ENCODE measurements at places on chromosomes 5 and 9.
A peak's percentile ranks its signal among the peaks of the same experiment; 100 is the strongest.

- DNase-seq: no peak
Observed at GRCh38 chr5:172872997-172873491, 39.0 kb downstream of the ERGIC1 start.

DNA sequence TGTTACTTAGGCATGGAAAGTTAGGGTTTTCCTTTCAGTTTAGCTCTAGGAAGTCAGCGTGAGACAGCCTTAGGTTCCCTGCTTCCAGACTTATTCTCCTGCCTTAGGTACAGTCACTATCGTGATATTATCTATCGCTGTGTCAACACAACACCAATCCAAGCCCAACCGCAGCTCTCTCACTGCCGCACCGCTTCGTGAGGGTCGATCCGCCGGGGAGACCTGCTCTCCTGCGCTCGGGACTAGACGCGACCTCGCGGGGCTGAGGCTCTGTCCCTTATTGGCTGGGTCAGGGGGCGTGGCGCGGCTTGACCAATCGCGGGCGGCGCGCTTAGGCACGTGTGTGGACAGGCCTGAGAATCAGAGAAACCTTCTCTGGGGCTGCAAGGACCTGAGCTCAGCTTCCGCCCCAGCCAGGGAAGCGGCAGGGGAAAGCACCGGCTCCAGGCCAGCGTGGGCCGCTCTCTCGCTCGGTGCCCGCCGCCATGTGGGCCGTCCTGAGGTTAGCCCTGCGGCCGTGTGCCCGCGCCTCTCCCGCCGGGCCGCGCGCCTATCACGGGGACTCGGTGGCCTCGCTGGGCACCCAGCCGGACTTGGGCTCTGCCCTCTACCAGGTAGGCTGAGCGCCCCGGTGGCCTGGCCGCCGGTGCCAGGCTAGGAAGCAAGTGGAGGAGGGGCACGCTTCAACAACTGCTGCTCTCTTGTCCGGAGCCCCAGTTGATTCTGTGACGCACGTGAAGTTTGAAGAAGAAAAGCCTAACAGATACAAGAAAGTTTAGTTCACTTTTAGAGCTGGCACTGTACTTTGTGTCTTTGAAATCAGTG is at the start of gene MCCC2:
TSS of gene MCCC2 (plus strand) at position 400 of the 825 bp plus-strand sequence. CDS start at position 486, 86 bp downstream.
- DNase-seq: peak; percentile 98

GRCh38 chr5:162096448-162096847 is 28.9 kb downstream of the GABRG2 start:
- DNase-seq: no peak

- DNase-seq: no peak
Observed at GRCh38 chr5:27734838-27735237, 696.5 kb upstream of the CDH9 start.

GRCh38 chr9:114184071-114184470 is 28.7 kb downstream of the COL27A1 start:
- DNase-seq: no peak

DNA sequence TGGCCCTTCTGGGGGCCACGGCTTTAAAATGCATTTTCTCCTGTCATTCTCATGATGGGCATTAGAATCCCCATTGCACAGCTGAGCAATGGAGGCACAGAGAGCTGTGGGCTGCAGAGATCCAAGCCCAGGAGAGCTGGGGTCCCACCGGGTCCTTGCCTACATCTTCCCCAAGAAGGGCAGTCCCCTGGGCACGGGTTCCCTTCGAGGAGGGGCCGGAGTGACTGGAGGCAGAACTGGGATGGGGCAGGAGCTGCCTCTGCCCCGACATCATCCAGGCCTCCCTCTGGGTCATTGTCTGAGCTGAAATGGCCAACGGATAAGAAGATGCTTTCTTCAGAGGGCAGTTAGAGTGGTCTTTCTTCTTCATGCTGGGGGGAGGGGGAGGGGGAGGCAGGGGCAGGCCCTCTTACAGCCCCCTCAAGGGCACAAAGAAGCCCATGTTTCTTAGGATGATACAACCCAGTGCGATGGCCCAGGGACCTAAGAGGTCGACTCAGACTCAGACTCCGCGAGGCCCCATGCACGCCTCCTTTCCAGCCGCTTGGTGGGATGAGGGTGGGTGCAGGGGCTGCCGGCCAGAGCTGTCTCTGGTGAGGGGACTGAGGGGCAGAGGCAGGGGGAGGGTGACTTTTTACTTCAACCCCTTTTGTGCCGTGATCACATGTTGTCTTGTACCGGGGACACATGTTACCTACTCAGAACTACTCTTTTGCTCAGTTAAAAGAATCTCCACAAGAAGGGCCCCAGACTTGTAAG is 112.4 kb upstream of the IRX2 start:
- DNase-seq: no peak

DNA sequence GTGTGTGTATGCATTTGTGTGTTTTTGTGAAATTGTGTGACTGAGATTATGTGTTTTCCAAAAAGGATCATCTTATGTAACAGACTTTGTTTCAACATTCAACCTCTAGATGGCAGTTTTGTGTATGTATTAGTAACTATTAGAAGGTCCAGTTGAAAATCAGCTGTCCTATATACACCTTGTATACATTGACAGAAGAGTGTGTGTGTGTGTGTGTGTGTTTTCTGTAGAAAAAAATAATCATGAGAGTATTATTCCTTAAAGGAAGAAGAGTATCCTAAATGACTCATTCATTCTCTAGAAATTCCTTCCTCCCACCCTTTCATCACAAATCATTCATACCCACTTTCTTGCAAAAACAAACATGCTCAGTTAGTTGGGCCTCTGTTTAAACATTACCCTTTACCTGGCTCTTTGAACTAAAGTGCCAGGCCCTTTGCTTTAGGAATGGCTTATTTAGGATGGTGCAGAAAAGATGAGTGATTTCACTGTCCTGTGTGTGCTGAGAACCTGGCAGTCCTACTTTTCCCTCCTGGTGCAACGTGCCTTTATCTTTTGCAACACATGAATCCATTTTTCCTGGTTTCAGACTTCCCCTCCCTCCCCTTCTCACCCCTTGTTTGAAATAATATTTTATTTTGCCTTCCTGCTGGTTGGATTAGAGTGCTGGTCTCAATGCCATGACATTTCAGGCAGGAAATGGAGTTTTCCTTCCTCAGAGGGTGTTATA is 152.2 kb downstream of the ARHGAP26 start:
- no peak for DNase-seq

DNA sequence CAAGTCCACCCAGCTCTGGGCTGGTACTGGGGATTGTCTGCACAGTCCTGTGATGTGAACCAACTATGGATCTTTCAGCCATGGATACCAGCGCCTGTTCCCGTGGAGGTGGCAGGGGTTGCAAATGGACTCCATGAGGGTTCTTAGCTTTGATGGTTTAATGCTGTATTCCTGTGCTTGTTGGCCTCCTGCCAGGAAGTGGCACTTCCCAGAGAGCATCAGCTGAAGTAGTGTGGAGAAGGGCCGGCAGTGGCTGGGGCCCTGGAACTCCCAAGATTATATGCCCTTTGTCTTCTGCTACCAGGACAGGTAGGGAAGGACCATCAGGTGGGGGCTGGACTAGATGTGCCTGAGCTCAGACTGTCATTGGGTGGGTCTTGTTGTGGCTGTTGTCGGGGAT is 1104.8 kb upstream of the COX7C start:
- no peak for DNase-seq

- no peak for DNase-seq
Observed at GRCh38 chr5:140563596-140563995, 802 bp downstream of the APBB3 start.

DNA sequence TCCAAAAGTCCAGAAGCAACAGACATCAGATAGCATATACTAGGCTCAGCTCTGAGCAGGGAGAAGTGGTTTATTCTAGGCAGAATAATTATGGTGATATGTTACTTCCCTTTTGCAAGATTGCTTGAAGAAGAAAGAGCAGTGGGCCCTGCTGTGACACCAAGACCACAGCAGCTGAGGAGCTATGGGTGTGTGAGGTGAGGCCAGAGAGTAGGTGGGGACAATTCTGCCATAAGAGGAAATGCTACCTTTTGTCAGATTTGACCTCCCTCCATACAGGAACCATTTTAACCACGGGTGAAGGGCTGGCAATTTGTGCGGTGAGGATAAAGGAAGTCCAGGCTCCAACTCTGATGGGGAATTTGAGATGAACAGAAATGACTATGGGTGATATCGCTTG is 51.3 kb downstream of the TNFSF15 start:
- DNase-seq: no peak

GRCh38 chr9:32339424-32339823 is 45.0 kb upstream of the ACO1 start:
- no peak for DNase-seq

DNA sequence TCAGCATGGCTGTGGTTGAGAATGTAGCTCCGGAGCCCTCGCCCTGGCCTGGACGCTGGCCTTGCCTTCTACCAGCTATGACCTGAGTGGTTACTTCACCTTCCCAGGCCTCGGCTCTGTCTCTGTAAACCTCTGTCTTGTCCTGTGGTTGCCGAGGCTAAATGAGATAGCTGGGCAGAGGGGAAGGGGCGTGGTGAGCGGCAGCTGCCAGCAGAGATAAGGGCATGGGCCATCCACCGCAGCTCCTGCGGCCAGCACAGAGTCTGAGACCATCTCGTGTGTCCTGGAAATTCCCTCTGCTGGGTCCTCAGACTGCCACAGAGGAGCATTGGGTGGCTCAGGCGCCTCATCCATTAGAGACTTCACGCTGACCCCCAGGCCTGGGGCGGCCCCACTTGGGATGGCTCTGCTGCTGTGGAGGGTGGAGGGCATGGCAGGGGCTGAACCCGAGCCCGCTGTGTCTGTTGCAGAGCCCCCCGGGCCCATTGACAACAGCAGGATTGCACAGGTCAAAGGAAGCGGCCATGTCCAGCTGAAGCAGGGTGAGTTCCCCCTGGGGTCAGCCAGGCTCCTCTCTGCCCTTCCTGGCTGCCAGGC is 43.9 kb downstream of the USP20 start:
- DNase-seq: no peak

GRCh38 chr5:168239325-168239724 is 52.1 kb upstream of the WWC1 start:
- no peak for DNase-seq

- DNase-seq: no peak
Observed at GRCh38 chr5:112692472-112692871, 45.2 kb upstream of the APC start.

DNA sequence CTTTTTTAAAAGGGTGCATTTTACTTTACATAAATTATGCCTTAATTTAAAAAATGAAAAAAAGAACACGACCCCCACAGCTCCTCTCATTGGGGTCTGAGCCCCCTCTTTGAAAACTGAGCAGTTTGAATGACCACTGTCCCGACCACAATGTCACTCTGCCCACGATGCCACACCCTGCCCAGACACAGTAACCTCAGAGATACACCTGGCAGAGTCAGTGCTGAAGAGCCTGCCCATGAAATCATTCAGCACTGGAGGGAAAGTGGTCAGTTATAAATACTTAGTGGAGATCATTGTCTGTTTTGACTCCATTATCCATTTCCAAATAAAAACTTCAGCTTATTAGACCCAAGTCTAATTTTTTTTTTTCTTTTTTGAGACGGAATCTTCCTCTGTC is 49.3 kb downstream of the DNAJC21 start:
- DNase-seq: no peak

DNA sequence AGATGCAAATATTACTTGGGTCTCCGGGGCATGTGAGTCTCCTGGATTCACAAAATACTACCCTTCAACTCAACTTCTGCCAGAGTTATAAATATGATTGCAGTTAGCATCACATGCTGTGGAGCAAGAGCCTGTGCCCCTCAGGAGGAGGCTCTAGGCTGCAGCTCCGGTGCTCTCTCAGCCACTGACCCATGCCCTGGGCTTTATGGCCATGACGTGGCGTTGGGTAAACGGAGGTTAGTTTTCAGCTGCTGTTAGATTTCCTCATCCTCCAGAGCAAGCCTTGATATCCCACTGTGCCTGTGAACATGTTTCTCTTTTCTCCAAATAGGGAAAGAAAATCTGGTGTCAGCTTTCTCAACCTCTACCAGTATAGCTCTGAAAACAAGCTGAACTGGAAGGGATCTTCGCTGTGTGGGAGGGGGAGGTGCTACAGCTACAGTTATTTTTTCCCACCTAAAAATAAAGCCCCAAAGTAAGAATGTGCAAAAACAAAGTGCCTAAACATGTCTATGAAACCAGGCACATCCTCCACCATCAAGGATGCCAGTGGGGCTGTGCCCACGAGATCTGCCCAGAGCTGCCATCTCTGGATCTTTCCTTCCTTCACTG is 124.4 kb upstream of the GPR151 start:
- DNase-seq: no peak

DNA sequence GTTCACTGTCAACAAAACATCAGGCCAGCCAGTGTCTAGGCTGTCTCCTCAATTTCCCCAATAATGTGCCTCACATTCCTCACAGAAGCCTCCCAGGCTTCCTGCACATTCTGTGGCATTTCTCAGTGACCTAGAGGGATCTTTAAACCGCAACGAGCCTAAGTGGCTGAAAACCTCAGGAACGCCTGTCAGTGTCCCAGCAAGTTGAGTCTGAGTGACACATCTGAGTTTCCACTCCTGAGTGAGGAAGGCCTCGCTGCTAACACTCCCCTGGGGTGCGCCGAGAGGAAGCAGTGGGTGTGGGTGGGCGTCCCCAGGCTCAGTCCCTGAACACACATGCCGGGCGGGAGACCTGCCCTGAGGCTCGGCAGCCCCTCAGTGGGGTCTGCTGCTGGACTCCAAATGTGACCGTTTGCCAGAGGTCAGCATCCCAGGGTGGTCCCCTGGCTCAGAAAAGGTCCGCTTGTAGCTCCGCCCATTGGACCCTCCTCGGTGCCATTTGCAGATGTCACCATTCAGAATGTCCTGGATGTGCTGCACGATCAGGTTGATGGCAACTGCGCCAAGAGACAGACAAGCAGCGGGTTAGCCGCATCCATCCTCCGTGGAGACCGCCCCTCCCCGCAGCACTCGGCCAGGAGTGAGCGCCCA is 6.3 kb downstream of the UCK1 start:
- no peak for DNase-seq

Data from activated CD4-positive, alpha-beta T cell treated with anti-CD3 and anti-CD28 coated beads, Interleukin-2, amount 50 U/mL, for 48 hours (primary cell).